ENCODE measurements at places on chromosomes 16 and 17. TPM values are rescaled to one million over a fixed set of nuclear protein-coding genes. Genes with fewer than 3 reads are reported as not detected.

DNA sequence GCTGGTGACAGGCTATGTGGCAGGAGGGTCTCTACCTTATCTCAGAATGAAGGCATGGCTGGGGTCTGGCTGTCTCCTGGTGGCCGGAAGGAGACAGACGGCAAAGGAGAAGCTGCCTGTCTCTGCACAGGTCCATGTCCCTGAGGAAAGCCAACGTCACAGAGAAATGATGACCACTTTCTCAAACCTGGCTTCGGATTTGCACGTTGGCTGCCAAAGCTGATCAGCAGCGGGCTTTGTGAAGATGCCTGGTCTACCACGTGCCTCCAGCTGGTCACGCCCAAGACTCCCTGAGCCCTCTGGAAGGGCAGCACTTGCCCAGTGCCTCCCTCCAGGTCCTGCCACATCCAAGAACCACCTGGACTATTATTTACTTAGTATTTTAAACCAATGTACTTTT, 8.4 kb downstream of the DEXI start:
- DNase-seq, result no peak

Gene ENPP7
- 17.2 TPM for total RNA-seq

Gene BAIAP2
- 18.9 TPM for total RNA-seq

GRCh38 chr16:86051368-86052114, 152.6 kb downstream of the IRF8 start:
- DNase-seq, result no peak

DNA sequence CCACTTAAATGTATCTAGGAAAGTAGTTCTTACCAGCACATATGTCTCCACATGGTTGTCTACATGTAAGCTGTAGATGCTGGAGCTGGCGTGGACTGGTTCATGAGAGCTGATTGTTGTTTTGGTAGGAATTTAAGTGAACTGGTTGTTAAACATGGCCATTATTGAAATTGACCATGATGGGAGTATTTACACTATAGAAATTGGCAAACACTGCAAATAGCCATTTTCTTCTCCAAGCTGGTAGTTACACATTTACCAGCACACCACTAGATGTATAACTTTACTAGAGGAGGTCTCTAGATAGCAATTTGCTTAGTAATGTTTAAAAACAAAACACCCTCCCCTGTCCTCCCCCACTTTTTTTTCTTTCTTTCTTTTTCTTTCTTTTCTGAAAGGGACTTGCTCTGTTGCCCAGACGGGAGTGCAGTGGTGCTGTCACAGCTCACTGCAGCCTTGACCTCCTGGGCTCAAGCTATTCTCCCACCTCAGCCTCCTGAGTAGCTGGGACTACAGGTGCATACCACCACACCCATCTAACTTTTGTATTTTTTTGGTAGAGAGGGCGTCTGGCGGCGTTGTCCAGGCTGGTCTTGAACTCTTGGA, 24.2 kb downstream of the IGSF6 start:
- no peak for DNase-seq

DNA sequence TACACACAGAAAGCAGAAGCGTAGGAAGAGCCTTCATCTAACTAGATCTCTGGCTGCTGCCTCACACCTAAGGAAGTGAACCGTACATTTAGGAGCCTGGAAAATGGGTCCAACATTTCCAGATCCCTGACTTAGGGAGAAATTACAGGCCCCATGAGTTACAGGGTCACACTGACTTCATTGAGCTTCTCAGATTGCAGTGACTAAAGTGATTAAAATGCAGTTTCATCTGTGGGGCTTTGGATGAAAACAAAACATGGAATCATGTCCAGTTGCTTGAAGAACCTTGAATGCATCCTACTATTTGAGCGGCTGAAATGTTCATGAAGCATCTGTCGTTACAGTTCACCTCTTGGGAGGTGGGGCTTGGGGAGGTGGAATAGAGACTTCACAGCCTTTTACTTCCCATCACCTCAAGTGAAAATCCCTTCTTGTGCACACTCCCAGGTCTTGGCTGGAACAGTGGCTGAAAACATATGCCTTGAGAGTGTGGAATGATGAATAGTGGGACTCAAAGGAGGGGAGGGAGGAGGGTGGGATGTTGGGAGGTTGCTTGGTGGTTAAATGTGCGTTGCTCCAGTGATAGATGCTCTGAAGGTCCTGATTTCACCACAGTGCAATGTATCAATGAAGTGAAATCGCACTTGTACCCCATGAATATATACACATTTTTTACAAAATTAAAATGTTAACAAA, 19.7 kb downstream of the TEKT3 start:
- no peak for DNase-seq

Gene PRM3
- total RNA-seq, result not detected

- no peak for DNase-seq
Observed at GRCh38 chr17:57354673-57355072, 98.3 kb downstream of the MSI2 start.

GRCh38 chr17:8080799-8081219, 6.7 kb downstream of the ALOX12B start:
- DNase-seq, result no peak

- no peak for DNase-seq
Observed at GRCh38 chr16:86388976-86389375, 121.4 kb upstream of the FOXF1 start.

- DNase-seq, result no peak
Observed at GRCh38 chr17:18160128-18160856, 23.3 kb upstream of the ALKBH5 start.

DNA sequence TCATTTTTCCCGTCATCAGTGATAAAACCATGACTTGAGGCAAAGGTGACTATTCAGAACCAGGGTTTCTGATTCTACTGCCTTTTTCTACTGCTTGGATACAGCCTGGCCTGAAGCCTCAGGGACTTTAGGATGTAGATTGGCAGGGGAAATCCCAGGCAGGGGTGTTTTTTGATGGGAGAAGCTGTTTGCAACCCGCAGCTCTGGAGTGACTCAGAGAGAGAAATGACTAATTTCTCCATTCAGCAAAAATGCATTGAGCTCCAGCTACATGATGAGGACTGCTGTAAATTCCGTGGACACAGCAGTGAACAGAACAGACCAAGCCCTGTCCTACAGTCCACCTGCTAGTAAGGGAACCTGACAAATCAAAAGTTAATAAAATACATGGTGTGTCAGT, 560.6 kb downstream of the CDH13 start:
- DNase-seq, result no peak

DNA sequence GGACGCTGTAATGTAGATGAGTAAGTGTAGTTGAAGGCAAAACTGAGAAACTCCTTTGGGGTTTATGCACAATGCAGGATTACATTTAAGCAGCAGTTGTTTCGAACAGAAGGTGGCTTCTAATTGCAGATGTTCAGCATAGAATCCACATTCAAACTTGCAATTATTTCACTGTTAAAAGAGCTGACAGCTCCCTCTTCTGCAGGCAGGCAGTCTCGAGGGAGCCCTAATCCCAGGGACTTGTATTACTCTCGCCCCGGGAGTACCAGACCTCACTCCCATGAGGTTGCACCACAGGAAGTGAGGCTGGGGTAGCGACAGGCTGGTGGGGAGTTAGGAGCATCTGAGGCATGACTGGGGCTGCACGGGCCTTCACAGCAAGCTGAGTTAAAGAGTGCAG, 484.3 kb upstream of the EEF2KMT start:
- no peak for DNase-seq

Gene CDK3
- 17.2 TPM for total RNA-seq

DNA sequence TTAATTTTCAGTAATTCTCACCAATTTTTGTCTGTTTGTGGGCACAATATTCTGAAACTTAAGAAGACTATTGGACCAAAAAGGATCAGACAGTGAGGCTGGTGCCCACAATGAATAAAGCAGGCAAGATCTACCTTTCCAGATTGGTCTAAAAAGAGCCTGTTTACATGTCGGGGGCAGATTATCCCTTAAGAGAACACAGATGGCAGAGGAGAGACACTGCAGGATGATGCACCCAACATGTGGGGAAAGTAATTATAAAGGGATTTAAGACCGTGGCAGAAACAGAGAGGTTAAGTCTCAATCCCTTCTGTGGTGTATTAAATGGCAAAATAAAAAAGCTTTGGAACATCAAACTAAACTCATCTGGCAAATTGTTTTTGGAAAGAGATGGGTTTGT, 331.8 kb upstream of the CDH11 start:
- no peak for DNase-seq

DNA sequence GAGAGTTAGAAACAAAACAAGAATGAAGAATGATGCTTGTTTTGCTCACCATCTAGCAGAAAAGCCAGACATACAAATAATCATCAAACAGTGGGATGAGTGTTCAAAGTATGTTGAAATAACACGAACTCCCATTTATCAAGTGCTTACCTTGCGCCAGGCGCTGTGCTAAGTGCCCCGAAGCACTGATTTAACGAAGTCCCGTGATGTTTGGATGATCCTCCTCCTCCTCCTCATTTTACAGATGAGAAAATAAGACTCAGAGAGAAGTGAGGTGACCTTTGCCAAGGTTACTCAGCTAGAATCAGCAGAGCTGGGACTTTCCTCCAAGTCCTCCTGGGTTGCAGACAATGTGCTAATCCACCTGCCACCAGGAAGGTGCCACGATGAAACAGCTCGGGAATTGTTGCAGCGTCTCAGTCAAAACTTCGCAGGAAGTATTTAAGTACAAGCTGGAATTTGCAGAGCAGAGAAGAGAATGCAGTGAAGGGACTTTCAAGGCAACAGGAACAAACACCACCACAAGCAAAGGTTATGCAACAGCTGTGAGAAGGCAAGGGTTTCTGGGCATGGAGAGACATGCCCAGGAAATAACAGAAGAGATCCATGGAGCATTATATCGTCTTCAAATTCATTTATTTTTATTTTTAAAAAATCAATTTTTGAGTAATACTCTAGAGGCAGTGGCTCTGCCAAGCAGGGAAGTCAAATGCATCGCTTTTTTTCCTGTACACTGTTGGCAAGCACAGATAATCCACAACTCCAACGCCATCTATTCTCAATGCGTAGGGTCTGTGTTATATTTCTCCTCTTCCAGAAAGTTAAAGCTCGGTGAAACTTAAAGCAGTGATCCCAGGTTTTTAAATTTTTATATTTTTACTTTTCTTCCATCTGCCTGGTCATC, 11.1 kb downstream of the PRCD start:
- no peak for DNase-seq

- DNase-seq, result no peak
Observed at GRCh38 chr17:67316781-67317180, 49.6 kb downstream of the PSMD12 start.

DNA sequence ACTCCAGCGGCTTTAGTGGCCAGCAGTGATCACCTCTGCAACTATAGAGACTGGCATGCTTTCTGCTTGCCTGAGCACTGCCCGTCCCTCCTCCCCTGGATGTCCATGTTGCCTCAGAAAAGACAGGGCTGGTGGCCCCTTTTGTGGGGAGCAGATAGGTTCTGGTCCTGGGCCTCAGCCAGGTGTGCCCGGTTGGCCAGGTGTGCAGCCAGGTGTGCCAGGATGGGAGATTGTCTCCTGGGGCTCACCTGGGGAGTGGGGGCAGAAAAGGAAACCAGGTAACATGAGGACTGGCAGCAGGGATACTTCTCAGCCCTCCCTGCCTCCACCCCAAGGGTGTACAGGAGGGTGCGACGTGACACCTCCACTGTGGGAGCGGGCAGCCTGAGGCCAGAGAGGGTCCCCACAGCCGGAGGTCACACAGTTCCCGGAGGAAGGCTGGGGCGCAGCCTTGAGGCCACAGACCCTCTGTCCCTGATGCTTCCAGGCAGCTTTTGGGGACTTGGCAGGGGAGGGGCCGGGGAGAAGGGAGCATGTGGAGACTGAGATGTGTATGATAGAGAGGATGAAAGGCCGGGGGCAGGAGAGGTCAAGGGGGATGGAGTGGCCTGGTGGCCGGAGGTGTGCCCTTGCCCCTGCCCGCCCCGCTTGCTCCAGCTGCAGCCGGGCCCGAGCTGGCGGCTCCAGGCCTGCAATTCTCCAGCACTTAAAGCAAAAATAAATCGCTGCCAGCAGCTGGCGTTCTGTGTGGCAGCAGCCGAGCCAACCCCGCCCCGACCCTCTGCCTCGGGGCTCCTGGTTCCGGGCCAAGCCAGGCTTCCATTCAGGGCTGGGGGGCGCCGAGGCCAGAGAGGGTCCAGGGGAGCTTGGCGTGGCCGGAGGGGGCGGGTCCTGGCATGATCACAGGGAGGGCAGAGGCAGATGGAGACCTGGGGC, 6.7 kb downstream of the KCNJ12 start:
- DNase-seq, result no peak

DNA sequence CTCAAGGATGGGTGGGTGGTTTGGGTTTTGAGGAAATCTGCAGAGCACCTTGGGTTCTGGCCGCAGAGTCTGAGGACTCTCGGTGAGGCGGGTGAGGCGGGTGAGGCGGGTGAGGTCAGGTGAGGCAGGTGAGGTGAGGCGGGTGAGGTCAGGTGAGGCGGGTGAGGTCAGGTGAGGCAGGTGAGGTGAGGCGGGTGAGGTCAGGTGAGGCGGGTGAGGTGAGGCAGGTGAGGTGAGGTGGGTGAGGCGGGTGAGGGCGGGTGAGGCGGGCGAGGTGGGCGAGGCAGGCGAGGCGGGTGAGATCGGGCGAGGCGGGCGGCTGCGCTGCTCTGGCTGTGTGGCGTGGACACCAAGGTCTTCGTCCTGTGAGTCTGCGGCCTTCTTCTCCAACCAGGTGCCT, 24.1 kb upstream of the RPL13 start:
- DNase-seq, result no peak

DNA sequence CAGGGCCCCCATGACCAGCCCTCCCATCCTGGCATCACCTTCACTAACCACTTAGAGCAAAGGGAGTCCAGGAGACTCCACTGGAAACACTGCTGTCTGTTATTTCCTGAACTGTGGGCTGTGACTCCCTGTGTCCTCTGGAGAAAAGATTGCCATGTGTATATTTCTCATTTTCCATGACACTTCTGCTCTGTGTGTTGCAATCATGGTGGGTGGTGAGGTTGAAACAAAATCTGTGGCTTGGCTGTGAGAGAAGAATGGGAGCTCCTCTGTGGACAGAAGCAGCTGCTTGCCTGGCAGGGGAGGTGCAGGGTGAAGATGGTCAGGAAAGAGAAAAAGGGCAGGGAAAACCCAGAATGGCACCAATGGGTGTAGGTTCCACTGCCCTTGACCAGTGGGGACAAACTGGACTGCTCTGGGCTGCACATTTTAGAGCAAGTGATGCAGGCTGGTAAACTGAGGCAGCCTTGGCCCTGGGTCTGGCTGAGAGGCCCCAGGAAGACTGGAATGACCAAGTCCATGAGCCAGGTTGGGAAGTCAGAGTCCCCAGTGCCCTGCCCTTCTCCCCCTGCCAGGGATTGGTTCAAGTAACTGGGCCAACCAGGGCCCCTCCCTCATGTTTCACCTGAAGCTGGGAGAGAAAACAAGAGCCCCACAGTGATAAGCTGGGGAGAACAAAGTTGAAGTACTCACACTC, 314.3 kb downstream of the C16orf95 start:
- no peak for DNase-seq

Measured in Peyer's patch (tissue), 4 donors.